Hippocampal formation (tissue), 2 donors: ENCODE measurements at places on chromosomes 3 and 15.

DNA sequence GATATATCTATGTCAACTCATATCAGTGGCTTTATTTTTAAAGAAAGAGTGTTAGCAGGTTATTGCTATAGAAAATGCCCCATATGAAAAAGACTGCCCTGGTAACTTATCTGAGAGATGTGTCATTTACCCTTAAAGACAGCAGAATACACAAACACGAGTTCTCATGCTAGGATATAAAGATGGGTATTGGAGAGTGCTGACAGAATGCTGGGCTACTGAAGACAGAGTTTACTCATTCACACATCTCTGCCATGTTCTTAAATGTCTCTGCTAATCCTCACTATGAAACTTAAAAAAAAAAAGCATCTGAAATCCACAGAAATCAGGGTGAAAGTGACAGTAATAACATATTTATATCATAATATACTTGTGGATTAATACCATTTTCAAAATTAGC, 126.7 kb downstream of the FOXP1 start:
- DNase-seq, result no peak

GRCh38 chr3:101853982-101854381, 4.7 kb downstream of the NFKBIZ start:
- no peak for DNase-seq

- no peak for DNase-seq
Observed at GRCh38 chr3:18652781-18653180, 227.6 kb upstream of the SATB1 start.

DNA sequence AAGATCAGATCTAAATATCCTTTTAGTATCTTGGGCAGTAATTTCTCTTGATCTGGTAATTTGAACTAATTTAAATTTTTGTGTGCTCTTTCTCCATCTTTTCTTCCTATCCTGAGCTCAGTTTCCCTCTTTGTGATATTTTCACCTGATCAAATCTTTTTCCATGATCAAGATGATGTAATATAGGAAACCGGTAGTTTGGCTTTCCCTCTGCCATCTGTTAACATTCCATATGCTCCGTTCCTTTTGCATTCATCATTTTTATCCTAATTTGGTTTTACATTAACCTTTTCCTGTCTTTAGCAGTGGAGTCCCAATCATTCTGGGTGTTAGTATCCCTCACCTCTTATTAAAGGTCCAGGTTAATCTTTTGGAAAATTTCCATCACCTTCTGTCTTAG, 5.9 kb upstream of the ABHD6 start:
- DNase-seq, result no peak

GRCh38 chr15:79089331-79089889, 1.2 kb downstream of the RASGRF1 start:
- DNase-seq, result peak; percentile 10

DNA sequence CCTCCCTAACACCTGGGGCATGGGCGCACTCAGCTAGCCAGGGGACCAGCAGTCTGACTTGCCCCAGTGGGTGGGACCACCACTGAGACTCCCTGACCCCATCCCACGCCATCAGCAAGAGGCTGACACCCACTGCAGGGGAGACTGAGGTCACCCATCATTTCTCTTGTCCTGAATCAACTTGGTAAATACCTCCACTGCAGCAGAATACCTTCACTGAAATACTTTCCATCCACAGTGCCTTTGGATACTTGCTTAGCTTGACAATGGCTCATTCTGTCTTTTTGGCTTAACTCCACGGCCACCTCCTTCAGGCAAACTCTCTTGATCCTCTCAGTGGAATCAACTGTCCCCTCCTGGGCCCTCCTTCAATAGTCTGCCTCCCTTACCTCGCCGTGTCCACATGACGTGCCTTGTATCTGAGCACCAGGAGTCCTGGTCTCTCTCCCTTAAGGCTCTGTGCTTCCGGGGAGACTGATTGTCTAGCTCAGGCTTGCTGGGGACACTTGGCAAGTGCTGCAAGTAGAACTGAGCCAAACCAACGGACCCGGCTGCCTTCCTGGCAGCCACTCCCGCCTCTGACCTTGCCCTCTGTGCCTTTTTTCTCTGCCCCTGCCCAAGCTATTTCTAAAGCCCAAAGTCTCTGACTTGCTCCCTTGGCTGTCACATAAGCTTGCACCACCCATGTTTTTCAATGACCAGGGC, 119.1 kb downstream of the ADCY5 start:
- DNase-seq, result no peak

DNA sequence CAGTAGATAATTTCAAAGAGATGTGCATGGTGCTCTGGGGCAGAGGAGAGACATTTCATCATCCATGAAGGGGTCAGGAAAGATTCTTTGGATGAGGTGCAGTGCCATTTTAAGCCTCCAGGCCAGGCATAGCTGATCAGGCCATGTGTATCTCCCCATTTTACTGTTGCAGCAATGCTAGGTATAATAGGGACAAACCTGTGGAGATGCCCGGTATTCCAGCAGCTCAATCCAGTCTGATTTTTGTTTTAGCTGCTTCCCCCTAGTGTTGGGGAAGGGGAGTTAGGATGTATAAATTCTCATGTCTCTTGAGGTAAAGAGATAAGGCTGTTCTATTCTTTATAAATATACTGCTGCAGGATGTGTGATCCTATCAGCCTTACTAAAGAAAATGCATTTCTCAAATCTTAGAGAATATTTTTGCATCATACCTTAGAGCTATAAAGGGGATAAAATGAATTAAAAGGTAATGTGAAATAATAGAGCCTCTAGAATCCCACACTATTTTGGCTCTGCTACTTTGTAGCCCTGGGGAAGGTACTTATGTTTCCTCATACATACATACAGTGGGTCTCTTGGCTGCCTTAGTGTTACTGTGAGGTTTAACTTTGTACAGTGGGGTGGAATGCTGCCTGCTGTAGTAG, 5.2 kb downstream of the CDV3 start:
- no peak for DNase-seq

DNA sequence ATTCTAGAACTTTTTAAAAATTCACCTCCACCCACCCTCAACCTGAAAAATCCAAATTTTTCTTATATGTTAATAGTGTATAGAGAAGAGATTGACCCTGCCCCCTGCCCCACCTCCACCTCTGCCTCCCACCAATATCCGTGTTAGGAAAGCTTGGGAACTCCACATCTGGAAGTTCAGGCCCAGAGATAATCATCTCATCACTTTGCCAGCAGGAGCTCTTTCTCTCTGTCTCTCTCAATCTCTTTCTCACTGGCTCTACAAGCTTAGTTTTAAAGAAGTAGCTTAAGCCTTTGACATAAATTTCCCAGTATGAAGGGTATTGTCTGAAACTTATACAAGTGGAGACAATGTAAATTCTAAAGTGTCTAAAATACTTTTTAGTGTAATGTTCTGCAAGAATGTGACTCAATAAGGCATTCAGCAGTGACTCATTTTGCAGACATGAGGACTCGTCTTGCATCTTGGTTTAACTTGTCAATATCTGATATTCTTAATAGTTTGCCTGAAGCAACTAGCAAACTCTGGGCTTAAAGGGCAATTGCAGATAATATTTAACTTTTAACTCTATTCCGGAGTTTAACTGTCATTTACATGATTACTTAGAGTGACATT, 299.8 kb upstream of the EPHA3 start:
- no peak for DNase-seq

DNA sequence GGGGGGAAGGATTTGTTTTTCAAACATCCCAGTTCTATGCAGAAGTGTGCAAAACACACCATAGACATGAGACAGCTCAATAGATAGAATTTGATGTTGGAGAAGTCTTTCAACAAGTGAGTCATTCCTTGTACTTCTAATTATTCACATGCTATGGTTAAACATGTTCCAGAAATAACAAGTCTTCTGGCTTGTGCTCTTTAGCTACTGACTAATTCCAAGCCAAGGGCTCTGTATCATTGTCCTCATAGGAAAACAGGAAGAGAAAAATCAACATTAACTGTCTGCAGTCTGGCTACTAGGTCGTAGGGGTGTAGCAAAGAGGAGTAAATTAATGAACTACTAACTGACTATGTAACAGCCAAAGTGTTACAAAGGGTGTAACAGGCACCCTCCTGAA, 25.8 kb downstream of the LDHAL6B start:
- no peak for DNase-seq

GRCh38 chr15:40336744-40337122, 4.0 kb downstream of the CCDC9B start:
- no peak for DNase-seq

DNA sequence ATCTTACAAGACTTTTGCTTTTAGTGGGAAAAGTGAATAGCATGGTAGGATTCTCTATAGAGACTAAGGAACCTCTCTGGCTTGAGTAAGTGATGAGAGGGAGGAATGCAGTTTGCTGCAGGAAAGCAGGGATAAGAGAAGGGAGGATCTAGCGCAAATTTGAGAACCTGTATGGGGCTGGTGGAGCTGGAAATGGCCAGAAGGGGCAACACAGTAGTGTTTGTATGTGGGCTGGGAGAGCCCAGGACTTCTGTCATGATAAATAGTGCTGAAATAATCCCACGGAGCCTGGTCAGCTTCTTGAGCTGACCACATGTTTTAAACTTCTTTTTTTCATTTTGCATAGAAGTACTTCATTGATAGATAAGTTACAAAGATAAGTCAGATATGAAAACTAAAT, 11.2 kb upstream of the SHC4 start:
- no peak for DNase-seq

- no peak for DNase-seq
Observed at GRCh38 chr15:38153781-38154180, 98.9 kb upstream of the SPRED1 start.

GRCh38 chr3:124850633-124851032, 36.5 kb downstream of the ITGB5 start:
- no peak for DNase-seq

DNA sequence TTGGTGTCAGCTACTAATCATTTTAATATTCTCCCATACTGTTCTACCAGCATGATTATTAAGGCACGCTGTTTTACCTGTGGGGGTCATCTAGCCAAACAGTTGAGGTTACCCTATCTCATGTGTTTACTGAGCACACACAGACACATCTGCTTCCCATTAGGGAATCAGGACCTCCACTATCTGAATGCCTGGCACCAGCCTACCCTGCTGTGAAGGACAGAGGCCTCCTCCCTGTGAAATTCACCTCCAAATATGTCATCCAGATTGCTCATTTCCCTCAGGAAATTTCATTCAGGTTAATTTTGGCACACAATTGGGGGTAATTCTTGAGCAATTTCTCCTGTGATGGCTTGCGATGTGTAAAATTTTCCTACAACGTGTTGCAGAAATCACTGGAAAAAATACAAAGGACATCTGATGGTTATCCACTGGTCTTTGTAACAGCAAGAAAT, 155.6 kb upstream of the NR2E3 start:
- no peak for DNase-seq

- DNase-seq, result no peak
Observed at GRCh38 chr3:5056111-5056391, 66.0 kb upstream of the ARL8B start.

DNA sequence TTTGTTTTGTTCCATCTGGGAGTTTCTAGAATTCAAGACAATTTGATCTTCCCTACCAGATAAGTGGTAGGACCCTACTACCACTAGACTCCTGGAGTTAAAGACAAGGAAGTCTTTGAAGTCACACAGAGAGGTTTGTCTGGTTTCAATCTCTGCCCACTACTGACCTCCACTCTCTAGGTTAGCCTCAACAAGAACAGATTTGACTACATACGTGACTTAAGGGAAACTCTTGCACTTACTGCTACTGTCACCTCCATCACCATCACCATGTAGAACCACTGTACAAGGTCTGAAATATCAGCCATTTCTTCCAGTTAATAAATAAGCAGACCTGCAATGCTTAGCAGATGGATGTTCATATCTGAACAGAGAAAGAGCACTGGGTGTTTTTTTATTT, 148.3 kb upstream of the ARHGEF26 start:
- DNase-seq, result no peak

DNA sequence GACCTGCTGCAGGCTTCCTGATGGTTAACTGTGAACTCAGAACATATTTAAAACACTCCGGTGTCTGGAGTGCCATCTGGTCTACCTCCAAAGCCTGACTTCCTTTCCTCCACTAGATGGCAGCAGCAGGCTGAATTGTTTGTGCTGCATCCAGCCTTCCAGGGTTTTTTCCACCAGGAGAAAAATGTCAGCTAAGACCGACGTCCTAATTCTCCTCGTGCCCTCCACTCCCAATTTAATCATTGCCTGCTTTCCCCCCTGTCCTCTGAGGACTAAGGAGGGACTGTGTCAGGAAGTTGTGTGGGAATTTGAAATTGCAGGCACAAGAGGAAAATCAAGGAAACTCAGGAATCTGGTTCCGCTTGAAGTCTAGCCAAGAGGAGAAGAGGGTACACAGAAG, 165.2 kb upstream of the UMPS start:
- peak; percentile 67 for DNase-seq

DNA sequence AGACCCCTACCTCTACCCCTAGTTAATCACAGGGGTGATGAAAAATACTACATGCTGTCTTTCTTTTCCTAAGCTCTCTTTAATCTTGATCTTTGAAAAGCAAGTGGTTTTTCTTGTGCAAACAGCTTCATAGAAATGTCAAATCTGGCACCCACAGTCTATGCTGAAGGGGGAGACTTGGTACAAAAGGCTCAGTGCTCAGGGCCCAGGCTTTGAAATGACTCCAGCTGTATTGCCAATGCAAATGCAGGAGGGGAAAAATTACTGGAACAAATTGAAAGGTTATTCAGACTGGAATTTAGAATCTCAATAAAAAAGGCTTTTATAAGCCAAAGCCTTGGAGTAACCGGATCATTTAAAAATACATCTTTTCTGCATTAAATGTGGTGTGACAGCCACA, 223.9 kb downstream of the LRTM1 start:
- DNase-seq, result no peak

- no peak for DNase-seq
Observed at GRCh38 chr15:35309886-35310285, 224.8 kb upstream of the NANOGP8 start.

DNA sequence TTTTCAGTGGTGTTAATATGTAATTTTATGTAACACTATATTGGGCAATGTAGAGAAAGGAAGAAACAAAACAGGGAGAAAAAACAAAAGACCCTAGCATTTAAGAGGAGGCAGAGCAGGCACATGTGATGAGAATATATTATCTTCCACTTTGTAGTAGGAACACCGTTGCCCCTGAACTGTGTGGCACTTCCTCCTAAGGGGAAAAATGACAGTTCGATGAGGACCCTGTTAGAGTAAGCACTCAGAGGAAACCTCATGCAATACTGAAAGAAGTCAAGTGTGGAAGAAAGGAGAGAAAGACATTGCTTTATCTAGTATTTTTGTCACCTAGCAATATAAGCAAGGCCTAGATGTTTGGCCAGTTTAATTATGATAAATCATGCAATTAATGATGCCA, 32.2 kb downstream of the ARPP21 start:
- no peak for DNase-seq

DNA sequence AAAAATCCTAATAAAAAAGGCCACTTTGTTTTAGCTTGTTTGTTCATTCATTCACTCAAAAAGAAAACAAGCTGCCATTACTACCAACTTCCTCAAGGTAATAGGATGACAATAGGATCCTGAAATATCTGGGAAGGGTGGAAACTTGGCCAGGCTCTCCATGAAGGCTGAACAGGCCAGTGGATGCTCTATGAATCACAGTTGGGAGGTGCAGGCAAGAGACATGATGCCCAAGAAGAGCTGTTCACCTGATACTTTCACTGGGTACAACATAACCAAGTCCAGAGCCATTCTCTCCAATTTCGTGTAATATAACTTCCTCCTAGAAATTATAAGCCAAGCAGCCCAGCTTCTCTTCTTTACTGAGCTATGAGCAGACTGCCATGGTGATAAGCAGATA, 37.3 kb downstream of the NMNAT3 start:
- no peak for DNase-seq

GRCh38 chr3:135837977-135838631, 127.4 kb upstream of the PPP2R3A start:
- no peak for DNase-seq

GRCh38 chr15:101295607-101296161, 636 bp upstream of the SNRPA1 start:
- no peak for DNase-seq

- no peak for DNase-seq
Observed at GRCh38 chr3:98395101-98395500, 4.6 kb downstream of the OR5K3 start.
